ENCODE measurements at places on chromosomes 12 and 14. TPM values are rescaled to one million over a fixed set of nuclear protein-coding genes. Genes with fewer than 3 reads are reported as not detected.

CD27 gene
- total RNA-seq = 82.1 TPM

NAV3 gene
- total RNA-seq = not detected

- no peak for DNase-seq
Measured at GRCh38 chr12:98243190-98243589, 272.2 kb upstream of the TMPO start.

GRCh38 chr14:89348722-89349121, 68.3 kb downstream of the FOXN3 start:
- DNase-seq = no peak

GRCh38 chr14:73254247-73255004, 17.1 kb downstream of the PAPLN start:
- no peak for DNase-seq
